Stimulated activated CD8-positive, alpha-beta memory T cell treated with anti-CD3 and anti-CD28 coated beads, Interleukin-12 subunit alpha, Interleukin-12 subunit beta, amount 100 ng/mL, for 1 hour (primary cell): ENCODE measurements at places on chromosomes 11 and 22.

DNA sequence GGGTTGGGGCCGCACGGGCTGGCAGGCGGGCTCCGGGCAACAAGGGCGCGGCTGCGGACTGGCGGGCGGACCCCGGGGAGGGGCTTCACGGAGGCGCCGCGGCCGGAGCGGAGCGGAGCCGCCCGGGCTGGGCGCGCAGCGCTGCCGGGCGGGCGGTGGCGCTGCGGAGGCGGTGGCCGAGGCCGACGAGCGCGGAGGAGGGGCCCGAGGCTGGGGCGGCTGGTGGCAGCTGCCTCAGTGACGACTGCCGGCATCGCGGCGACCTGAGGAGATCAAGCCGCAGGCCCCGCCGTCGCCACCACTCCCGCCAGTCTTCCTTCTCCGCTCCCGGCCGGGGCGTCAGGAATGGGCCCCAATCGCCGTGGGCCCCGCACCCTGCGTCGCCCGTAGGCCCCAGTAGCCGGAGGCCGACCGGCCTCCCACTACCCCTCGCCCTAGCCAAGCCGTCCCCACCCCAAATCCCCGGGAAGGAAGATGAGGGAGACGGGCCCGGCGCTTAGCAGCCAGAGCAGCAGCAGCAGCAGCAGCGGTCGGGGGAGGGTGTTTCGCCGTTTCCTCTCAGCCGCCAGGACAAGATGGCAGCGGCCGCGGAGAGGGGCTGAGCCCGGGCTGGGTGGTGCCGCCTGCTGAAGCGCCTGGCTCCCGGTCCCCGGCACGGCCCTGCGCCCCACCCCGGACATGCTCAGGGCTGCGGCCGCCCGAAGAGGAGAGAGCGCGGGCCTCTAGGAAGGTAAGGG lies at the start of gene HIPK3:
HIPK3 (plus strand) TSS at position 222 of the 737 bp plus-strand sequence.
- DNase-seq = peak; percentile 49

- no peak for DNase-seq
Observed at GRCh38 chr22:25361899-25362214, 142.4 kb downstream of the CRYBB2 start.

GRCh38 chr22:23737696-23738095 lies 13.2 kb downstream of the ZNF70 start:
- no peak for DNase-seq

- no peak for DNase-seq
Observed at GRCh38 chr11:28582506-28582905, 474.3 kb downstream of the METTL15 start.

- DNase-seq = no peak
Observed at GRCh38 chr11:111128076-111128870, 117.3 kb upstream of the POU2AF2 start.

GRCh38 chr11:75398906-75399305 lies 412 bp upstream of the RPS3 start:
- no peak for DNase-seq

DNA sequence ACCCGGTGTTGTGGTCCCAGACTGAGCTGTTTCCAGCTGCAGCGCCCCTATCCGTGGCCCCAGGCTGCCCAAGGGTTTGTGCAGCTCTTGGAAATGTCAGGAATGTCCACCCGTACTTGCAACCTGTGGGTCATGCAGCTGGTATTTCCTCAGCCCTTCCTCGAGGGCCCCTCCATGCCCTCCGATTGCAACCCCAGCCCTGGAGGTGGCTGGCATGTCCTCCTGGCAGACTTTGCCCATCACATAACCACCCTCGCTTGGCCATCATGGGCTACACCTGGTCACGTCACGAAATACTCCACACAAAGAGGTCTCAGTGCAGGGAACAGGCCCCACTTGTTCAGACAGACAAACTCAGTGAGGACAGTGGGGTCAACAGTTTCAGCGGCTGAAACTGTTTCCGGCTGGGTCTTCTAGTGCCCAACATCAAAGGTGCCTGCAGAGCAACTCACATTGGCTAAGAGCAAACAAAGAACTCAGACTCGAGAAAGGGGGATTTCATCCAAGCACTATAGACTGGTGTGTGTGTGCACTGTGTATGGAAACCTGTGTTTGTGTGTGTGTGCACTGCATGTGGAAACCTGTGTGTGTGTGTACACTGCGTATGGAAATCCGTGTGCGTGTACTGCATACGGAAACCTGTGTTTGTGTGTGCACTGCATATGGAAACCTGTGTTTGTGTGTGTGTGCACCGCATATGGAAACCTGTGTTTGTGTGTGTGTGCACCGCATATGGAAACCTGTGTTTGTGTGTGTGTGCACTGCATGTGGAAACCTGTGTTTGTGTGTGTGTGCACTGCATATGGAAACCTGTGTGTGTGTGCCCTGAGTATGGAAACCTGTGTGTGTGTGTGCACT lies 72.8 kb upstream of the CCND1 start:
- DNase-seq = no peak

DNA sequence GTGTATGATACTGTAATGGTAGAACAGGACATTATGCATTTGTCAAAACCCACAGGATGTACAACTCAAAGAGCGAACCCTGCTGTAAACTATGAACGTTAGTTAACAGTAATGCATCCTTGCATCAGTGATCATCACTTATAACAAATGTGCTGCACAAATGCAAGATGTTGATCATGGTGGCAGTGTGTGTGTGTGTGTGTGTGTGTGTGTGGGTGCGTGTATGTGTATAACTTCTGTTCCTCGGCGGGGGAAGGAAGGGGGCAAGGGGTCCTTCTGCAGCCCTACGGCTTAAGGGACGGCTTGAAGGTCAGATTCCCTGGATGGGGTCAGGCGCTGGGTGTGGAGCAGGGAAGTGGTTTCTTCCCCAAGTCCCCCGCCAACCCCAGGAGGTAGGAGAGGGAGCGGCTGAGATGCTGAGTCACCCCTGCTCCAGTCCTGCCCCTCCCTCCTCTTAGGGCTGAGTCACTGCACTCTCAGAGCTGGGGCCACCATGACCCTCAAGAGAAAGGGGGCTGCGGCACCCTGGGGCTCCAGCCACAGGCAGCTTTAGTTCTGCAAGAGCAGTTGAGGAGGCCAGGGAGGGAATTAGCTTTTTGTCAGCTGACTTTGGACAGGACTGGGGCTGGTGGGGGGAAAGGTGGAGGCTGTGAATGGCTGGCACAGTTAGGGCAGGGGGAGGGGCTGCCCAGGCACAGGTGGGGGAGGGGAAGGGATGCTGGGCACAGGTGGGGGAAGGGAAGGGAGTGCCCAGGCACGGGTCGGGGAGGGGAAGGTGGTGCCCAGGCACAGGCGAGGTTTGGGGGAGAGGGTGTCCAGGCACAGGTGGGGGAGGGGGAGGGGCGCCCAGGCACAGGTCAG lies 8.8 kb upstream of the CTSD start:
- peak; percentile 33 for DNase-seq

DNA sequence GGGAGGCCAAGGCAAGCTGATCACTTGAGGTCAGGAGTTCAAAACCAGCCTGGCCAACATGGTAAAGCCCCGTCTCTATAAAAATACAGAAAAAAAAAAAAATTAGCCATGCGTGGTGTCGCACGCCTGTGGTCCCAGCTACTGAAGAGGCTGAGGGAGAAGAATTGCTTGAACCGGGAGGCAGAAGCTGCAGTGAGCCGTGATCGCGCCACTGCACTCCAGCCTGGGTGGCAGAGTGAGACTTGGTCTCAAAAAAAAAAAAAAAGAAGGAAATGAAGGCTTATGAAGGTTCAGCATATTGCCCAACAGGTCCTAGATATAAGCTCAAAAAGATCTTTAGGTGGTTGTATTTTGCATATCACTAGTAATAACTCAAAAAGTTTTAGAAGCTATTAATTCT lies 10.2 kb downstream of the ATL3 start:
- no peak for DNase-seq

- no peak for DNase-seq
Observed at GRCh38 chr11:67347964-67348749, 5.2 kb downstream of the POLD4 start.

GRCh38 chr22:37827056-37827455 lies 3.9 kb downstream of the GALR3 start:
- no peak for DNase-seq

- no peak for DNase-seq
Observed at GRCh38 chr22:42932857-42933484, 75.9 kb upstream of the ARFGAP3 start.

DNA sequence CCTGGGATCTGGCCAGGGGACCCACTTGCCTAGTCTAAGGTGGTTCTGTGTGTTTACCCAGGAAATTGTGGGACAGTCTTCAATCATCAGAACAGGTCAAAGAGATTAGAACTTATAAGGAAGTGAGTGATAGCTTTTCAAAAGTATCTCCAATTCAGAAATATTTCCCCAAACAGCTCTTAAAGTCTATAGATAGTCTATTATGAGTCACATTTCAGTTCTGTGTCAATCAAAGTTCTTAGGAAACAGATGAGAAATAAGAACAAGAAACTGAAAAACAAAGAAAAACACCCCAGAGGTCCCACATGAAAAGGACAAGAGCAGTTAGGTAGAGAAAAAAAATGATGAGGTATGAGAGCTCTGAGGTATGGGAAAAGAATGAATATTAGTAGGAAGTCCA lies 381.4 kb upstream of the MPPED2 start:
- no peak for DNase-seq
